ENCODE measurements at places on chromosomes 6 and 20.

DNA sequence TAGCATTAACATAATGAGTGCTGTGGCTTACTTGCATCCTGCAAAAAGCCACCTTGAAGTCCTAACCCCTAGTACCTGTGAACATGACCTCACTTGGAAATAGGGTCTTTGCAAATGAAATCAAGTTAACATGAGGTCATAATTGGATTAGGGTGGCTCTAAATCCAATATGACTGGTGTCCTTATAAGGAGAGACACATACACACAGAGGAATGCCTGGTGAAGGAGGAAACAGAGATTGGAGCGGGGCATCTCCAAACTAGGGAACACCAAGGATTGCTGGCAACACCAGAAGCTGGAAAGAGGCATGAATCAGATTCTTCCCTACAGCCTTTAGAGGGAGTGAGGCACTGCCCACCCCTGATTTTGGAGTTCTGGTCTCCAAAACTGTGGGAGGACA, 17.6 kb upstream of the RPS6KA2 start:
- DNase-seq: no peak

- no peak for DNase-seq
These were observed 12.8 kb upstream of the SLC4A11 start for GRCh38 chr20:3251806-3252205.

- DNase-seq: no peak
These were observed 74.4 kb downstream of the NFATC2 start for GRCh38 chr20:51467956-51468626.

DNA sequence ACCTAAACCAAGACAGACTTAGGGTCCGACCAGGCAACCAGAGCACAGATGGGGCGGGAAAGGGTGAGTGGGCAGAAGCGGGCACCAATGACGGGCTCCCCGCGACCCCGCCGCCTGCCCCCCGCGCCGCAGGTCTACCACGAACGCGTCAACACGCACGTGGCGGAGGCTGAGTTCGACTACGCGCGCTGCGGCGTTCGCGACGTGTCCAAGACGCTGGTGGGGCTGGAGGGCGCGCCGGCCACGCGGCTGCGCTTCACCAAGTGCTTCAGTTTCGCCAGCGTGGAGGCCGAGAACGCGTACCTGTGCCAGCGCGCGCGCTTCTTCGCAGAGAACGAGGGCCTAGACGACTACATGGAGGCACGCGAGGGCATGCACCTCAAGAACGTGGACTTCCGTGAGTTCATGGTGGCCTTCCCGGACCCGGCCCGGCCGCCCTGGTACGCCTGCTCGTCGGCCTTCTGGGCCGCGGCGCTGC, 5.1 kb downstream of the TMEM151B start:
- no peak for DNase-seq

DNA sequence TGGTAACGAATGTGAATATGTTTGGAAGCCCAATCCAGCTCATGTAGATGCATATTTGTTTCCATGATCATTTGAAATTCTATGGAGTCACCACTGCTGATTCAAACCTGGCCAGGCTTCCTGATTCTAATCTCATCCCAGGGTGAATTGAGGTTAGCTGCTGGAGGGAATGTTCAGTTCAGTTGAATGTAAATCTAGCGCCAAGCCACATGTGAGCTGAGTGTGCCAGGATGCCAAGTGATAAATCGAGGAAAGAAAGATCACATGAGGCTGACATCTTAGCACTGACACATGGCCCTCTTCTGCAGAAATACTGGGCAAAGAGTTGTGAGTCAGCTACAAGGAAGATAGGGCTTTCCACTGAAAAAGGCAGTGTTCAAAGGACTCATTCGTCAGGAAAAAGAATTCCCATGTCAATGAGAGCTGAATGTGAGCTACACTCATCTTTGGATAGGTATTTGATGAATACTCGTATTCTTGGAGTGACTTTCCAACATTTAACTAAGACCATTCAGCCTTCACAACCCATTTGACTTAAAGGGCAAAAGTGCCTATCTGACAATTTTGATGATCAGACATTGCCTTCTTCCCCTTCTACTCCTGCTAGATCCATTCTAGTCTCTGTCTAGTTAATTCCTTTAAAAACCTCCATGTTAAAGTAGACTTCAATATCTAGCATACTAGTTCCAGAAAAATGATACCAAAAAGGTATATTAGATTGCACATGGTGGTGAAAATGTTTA, 172.1 kb downstream of the MTFR2 start:
- DNase-seq: no peak

- no peak for DNase-seq
These were observed 96.4 kb upstream of the RNF24 start for GRCh38 chr20:4111440-4112411.

DNA sequence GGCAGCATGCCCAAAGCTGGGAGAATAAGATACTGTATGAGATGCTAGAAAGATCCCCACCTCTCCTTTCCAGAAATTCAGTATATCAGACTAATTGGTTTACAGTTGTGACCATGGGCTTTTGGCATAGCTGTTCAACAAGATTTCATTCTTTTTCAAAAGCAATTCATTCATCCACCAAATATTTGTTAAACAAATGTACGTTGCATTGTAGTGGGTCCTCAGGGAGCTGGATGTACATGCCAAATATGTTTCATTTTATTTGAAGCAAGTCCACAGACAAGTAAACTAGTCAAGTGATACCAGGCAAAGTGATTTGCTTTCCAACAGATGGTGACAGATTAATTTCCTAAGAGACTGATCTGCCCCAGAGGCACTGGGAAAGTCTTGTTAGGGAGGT, 85.8 kb upstream of the ESR1 start:
- no peak for DNase-seq

DNA sequence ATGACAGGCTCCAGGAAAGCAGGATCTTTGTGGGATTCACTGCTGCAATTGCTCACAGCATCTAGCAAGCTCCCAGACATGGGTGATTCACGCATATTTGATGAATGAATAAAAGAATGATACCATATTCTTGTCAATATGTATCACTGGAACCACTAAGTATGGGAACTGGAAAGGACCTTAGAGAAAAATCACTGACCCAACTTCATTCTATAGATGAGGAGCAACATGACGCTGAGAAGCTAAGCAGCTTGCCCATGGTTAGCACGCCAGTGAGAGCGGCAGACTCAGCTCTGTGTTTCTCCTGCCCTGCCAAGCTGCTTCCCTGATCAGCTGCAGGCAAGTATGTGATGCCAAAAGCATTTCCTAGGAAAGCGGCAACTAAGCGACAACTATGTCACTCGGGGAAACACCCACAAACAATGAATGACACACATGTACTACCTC, 66.8 kb downstream of the PPP1R3G start:
- no peak for DNase-seq

DNA sequence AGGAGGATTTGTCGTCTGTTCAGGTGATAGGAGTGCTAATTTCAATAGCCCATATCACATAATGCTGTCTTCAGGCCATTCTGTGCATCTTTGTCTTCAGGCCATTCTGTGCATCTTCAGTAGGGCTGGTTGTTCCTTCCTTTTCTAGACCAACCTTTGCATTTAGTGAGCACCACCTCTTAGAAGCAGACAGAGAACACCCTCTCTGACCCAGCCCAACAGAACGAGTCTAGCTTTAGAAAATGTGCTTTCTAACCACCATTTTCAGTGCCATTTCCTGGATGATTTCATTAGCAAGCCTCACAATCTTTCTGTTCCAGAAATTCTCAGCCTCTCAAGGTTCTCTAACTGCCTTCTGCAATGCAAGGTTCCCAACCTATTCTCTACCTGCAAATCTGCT, 215.3 kb upstream of the KCNQ5 start:
- DNase-seq: no peak

DNA sequence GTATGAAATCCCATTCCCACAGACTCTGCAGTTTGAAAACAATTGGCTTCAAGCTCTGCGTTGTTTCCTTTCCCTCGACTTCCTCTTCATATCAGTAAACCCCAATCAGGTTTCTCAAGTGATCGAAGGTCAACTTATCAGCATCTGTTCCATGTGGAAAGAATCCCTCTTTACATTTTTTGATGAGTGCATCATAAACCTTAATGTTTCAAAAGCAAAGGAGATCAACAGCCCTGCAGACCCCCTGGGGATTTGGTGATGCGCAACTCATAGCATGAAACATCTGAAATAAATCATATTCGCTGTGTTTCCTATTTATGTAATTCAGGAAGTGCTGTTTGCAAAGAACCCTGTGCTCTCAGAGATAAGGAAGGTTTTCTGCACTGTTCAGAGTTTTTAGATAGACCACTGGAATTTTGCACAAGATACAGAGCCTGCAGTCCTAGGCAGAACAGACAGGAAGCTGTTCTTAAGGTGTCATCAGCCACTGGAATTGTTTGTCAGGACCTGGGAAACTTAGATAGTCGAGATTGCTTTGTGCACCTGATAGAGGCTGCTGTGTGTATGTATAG, 216.0 kb downstream of the HIVEP2 start:
- no peak for DNase-seq

GRCh38 chr20:15440049-15440820, 1102.8 kb upstream of the FLRT3 start:
- no peak for DNase-seq

GRCh38 chr6:6676910-6677441, 88.5 kb downstream of the LY86 start:
- DNase-seq: no peak

- no peak for DNase-seq
These were observed 26.5 kb downstream of the GHRH start for GRCh38 chr20:37235065-37235464.

DNA sequence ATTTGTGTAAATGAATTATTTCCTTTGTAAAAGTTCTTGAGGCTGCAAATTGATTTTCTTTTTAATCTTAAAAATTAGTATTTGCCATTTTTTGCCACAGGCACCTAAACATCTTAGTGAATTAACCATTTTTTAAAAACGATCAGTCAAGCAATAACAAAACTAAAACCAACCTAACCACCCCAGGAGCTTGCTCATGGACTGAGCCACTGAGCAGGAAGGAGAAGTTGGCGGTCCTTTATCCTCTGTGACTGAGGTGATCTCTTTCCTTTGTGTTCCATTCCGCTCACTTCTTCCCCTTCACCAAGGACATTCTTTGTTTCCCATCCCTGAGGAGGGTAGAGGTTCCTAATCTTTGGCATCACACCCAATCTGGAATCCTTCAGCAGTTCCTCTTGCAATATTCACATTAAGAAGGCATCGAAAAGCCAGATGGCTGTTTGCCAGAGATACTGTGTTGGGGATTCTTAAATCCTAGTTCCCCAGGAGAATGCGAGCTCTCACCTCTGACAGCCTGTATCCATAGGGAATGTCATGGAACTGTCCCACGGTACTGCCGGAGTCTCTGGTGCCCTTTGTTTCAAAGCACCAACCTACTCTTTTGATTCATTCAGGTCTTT, 30.5 kb downstream of the RPRD1B start:
- DNase-seq: no peak

DNA sequence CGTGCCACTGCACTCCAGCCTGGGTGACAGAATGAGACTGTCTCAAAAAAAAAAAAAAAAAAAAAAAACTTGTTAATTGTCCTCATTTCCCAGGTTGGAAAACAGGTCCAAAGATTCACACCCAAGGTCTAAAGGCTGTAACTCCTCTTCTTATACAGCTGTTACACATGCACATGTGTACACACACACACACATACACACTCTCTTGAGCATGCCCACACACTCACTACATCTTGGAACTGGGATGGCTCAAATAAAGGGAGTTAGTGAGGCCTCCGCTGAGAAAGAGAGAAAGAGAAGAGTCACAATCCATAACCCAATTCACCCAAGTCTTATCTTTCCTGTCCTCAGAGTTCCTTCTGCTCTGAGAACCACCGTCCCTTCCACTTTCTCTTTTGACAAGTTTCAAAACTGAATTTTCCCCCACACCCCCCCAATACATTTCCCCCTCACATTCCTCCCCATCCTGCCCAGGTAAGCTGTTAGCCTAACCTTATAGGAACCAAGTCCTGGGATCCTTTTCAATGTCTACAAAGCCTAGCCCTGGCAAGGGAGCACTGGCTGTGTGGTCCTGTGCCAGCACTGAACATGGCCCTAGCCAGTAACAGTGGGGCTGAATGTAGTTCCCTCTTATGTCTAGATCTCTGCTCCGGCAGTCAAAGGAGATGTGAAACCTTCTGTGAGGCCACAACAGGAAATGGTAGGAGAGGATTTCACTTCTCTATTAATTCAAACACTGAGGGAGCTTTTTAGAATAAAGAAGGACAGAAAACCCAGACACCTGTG, 3.2 kb upstream of the HLA-DMB start:
- no peak for DNase-seq

DNA sequence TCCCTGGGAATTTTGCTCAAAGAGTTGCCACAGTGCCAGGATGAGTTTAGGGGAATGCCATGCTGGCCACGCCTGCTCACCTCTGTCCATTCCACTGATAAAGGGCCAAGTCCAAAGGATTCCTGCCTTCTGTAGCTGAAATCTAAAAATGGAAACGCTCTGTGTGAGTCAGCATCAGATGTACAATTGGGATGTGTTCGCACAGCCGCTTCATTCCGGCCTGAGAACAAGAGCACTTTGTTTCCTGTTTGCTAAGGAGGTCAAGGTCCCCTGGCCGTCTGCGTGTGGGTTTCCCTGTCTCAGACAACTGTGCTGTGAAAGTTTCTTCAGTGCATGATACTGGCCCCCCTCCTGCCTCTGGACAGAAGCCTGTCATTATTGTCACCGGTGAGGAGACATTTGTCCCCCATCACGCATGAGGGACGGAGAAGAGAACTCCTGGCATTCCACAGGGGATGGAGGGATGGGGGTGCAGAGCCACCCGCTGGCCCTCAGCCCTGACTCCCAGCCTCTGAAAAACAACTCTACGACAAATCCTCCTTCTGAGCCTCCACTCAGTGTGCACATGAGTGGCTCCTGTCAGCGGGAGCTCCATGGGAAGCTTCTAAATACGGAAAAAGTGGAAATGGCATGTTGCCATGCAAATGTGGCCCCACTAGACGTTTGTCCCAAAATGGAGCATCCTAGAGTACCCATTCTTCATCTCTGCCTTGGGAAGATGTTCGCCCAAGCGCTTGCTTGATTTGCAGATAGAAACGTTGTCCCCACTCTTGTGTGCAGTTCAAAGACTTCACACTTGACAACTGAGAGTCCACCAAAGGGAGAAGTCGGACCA, 143.5 kb upstream of the AFDN start:
- DNase-seq: no peak

DNA sequence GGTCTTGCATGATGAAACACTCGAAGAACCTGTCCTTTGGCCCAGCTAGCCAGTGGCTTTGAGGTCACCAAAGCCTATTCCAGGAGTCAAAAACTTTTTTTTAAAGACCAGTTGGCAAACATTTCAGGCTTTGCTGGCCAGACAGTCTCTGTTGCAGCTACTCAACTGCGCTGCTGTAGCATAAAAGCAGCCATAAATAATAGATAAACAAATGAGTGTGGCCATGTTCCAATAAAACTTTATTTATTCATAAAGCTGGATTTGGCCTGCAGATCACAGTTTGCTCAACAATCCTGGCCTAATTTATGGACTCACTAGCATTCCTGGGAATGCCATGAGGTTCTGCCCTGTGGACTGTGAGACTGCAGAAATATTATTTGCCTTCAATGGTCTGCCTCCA, 68.8 kb upstream of the LTV1 start:
- DNase-seq: no peak

Measured in right renal cortex interstitium (tissue), 3 donors.